ENCODE measurements at places on chromosomes 2 and 18. TPM values are rescaled to one million over a fixed set of nuclear protein-coding genes. Genes with fewer than 3 reads are reported as not detected.

The POTEJ gene
- not detected for total RNA-seq

The TSPYL6 gene
- not detected for total RNA-seq

The FIGN gene
- total RNA-seq = not detected

The EMILIN1 gene
- 0.94 TPM for total RNA-seq

The IL36A gene
- total RNA-seq = 0.34 TPM

The ALPG gene
- total RNA-seq = not detected

The SDC1 gene
- total RNA-seq = 0.62 TPM

The CIB4 gene
- not detected for total RNA-seq

GRCh38 chr2:144325086-144325485, 194.8 kb downstream of the ZEB2 start:
- peak; percentile 60 for DNase-seq

DNA sequence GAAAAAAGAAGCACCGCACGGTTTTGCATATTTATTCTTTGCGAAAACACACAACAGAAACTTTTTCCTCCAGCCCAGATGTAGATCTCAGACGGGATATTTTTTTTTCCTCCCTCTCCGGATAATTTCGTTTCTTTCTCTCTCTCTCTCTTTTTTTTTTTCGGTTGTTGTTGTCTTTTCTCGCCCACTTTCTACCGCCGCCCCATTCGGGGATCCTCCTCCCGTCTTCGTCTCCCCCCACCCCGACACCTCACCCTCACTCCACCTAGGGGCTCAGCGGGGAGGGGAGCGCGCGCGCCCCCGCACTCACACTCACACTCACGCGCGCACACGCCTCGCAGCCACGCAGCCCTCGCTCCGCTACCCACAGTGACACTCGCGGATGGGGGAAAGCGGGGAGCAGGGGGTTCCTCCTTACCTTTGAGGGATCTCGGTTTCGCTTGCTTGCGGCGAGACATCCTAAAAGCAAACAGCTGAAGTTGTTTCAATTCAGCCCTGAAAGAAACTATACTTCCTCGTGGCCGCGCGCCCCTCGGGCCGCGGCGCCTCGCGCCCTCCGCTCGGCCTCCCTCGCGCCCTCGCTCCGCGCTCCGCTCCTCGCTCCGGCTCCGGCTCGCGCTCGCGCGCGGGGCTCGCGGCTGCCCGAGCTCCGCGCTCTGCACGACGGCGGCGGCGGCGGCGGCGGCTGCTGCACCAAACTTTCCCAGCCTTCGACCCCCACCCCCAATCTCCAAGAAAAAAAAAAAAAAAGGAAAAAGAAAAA, 1.3 kb downstream of the ZNF521 start:
- no peak for DNase-seq

DNA sequence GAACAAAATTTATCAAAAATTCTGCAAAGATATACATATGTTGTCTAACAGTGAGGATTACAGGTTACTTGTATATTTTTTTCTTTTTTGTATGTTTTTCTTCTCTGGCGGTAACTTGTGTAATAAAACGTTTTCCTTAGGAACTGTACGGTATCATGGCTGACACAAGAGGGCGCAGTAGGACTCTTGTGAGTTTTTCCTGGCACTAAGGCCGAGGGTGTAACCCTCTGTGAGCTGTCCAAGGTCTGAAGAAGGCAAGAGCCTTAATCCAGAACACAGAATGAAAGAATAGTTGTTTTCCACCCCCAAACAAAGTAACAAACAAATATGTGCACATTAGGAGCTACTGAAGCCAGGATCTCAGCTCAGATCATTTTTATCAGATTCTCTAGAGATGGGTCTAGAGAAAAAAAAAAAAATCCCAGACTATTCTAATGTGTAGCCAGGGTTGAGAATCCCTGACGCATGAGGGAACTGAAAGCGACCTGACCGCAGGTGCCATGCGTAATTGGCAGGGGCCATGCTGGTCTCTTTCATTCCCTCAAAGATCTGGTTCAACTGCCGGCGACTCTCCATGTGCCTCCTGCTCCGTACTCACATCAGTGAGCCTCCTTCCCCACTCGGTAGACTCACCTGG, 27.0 kb downstream of the TMEM200C start:
- DNase-seq = peak; percentile 33

GRCh38 chr2:171346723-171347557, 86.8 kb downstream of the METTL8 start:
- DNase-seq = no peak

- DNase-seq = no peak
Observed at GRCh38 chr2:144249035-144249637, 270.8 kb downstream of the ZEB2 start.

- no peak for DNase-seq
Observed at GRCh38 chr2:152566728-152567069, 150.6 kb downstream of the PRPF40A start.

DNA sequence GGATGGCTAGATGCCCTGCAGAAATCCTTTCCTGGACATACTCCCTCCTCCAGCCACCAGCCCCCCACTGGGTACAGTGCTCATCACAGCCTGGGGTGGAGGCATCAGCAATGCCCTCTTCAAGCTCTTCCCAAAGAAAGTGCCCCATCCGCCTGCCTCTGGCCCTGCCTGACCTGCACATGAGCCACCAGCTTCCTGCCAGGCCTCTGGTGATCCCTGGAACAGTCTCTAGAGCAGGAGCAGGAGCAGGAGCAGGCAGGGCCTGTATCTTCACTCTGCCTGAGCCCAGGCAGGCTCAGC, 54.1 kb upstream of the CAB39 start:
- DNase-seq = no peak

- DNase-seq = no peak
Observed at GRCh38 chr2:159808032-159808425, 10.0 kb upstream of the CD302 start.

- DNase-seq = no peak
Observed at GRCh38 chr2:96961210-96961950, 25.0 kb downstream of the FAM178B start.

GRCh38 chr2:119123389-119123788, 35.2 kb downstream of the C1QL2 start:
- DNase-seq = no peak

GRCh38 chr2:190094316-190094871, 31.9 kb upstream of the MSTN start:
- DNase-seq = no peak

DNA sequence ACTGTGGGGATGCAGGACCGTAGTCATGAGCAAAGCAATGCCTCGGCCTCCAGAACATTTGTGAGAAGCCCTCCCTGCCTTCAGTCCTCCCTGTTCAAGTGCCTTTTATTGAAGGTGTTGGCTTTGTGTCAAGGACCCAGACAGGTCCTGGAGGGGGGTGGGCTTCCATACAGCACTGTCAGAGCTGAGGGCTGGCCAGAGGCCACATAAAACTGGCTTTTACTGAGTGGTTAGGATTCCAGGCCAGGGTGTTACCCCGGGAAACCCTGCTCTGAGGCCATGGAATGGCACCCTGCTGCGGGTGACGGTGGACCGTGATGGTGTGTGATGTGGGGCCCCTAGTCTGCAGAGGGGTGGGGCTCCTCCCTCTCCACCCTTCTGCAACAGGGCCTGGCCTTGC, 41.6 kb downstream of the TOGARAM2 start:
- DNase-seq = no peak

- DNase-seq = no peak
Observed at GRCh38 chr2:42464631-42465030, 29.2 kb downstream of the KCNG3 start.

DNA sequence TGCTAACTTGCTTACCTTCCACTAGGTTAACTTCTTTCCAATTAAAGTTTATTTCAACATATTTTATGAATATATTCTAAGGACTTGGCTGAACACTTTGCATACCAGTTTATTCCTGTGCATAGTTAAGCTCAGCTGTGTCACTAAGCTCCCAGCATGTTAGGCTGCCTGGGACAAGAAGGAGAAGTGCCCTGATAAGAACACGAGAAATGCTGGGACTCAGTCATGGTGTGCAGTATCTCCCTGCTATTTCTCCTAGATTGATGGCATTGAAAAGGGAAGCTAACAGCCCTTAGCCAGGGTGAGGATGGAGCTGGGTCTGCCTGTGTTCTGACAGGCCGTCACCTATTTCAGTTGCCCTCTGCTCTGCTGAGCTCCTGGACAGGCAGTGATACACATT, 164.3 kb downstream of the TRABD2A start:
- DNase-seq = no peak

DNA sequence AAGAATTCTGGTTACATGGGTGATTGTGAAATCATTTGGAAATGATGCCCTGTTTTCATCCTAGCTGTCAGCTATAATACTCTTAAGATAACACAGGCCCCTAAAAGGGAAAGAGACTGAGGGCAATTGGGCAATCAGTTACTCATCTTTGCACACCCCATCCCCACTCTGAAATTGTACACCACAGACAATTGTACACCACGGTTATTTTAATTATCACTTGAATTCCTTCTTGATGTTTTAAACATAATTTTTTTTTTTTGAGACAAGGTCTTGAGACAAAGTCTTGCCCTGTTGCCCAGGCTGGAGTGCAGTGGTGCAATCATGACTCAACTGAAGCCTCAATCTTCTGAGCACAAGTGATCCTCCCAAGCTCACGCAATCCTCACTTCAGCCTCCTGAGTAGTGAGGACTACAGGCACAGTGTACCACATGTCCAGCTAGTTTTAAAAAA, 862.4 kb upstream of the ACVR2A start:
- no peak for DNase-seq

GRCh38 chr2:9434489-9434888, 11.0 kb downstream of the CPSF3 start:
- no peak for DNase-seq

GRCh38 chr2:110103061-110103961, 12.3 kb downstream of the MALL start:
- no peak for DNase-seq

GRCh38 chr2:197946562-197946961, 142.2 kb downstream of the PLCL1 start:
- DNase-seq = no peak

DNA sequence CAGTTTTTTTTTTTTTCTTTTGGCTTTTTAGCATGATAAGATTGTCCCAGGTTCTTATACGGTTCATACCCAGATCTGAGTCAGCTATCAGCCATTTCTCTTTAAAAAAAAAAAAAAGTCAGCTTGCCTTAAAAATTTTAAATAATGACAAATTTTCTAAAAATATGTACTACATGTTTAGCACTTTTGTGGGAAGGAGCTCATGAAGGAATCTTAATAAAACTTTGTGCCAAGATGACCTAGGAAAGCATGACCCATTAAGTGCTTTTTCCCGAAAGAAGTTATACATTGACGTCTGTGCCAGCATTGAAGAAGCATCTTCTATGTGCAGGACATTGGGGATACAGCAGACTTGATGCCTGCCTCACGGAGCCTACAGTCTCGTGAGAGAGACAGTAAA, 4.5 kb upstream of the RBMS1 start:
- no peak for DNase-seq

DNA sequence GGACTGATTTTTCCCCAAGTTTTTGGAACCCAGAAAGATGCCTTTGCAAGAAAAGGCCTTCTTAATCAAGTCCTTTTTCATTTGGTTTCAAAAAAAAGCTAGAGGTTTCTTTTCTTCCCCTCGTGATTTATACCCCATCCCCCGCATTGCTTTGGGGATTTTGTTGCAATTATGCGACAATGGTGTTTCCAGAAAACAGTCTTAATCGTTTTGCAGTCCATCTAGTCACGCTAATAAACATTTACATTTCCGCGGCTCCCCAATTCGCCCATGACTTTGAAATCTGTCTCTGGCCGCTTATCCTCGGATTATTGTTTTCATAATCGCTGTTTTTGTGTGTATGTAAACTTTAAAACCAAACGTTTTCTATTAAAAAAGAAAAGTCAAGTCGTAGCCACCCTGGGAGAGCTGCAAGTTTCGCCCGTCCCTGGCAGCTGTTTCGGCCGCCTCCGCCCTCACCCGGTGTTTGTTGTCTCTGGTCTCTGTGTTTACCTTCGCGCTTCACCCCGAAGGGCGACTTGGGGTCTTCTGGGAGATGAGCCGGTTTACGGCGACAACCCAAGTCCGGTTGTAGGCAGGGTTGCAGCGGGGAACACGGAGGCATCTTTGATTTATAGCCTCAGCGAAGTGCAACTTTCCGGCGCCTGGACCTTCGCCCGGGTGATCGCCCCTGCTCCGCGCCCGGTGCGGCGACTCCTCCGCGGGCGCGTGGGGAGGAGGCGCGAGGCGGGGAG, 667 bp downstream of the SP9 start:
- DNase-seq = no peak

Measured in activated T-helper 2 cell treated with anti-CD3 and anti-CD28 coated beads, Interferon-gamma antibody, Interleukin-2, Interleukin-4, amounts not matched to agents 10 μg/mL and 5 μg/mL and 100 μg/mL, durations not matched to agents 14 hours and 24 hours and 36 hours (primary cell).